Activated CD8-positive, alpha-beta memory T cell treated with anti-CD3 and anti-CD28 coated beads, Interleukin-2, amount 50 U/mL, for 4 hours (primary cell): ENCODE measurements at places on chromosomes 6 and 20.
A peak's percentile ranks its signal among the peaks of the same experiment; 100 is the strongest.

GRCh38 chr20:46376196-46376785 is 30.1 kb downstream of the ELMO2 start:
- DNase-seq = no peak

GRCh38 chr6:6434723-6435122 is 114.3 kb upstream of the F13A1 start:
- no peak for DNase-seq

DNA sequence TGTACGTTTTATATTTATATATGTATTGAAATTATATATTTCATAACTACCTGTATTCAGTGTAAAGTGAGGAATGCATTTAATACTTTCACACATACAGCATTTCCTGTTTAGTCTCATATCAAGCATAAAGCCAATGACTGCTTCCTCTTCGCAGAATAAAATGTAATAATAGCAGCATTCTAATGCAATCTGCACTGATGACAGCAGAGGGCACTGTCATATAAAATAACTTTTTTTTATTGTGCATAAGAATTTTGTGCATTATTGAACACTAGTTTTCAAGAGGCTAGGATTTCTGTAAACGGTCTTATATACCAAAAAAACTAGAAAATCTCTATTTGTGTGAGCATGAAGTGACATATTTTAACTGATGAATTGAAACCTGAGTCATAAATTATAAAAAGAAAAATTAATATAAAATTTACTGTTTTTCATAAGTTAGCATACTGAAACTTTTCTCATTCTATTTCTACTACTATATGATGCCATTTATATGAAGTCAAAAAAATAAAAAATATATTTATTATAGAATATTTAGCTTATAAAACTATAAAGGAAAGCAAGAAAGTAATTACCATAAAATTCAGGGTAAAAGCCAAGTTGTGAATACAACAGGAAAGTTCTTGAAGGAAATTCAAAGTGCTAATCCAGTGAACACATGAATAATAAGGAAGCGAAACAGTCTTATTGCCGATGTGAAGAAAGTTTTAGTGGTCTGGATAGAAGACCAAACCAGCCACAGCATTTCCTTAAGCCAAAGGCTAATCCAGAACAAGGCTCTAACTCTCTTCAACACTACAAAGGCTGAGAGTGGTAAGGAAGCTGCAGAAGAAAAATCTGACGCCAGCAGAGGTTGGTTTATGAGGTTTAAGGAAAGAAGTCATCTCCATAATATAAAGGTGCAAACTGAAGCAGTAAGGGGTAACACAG is 36.3 kb downstream of the RNF146 start:
- DNase-seq = peak; percentile 38

GRCh38 chr6:158142789-158143188 is 25.3 kb downstream of the SERAC1 start:
- DNase-seq = no peak

GRCh38 chr6:111610548-111611172 is 5.0 kb upstream of the TRAF3IP2 start:
- DNase-seq = no peak

GRCh38 chr6:159978291-159979135 is 9.6 kb downstream of the IGF2R start:
- peak; percentile 37 for DNase-seq

DNA sequence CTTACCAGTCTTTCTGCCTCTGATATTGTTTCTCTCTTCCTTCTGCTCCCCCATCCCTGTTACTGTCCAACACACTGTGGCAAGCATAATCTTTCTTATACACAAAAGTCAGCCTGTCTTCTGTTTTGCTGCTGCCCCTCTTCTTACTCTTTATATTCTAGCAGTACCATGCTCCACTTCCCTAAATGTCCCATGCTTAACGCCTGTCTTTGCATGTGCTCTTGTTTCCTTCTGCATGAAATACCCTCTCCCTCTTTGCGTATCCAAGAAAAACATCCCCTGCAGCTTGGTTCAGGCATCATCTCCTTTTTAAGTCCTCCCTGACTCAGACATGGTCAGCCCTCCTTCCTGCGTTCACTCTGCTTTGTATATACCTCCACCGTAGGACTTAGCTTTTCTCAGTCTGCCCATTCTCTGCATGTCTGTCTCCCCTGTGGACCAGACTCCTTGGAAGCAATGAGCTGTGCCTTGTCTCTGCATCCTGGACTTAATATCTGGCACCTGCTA is 103.9 kb downstream of the CTNNBL1 start:
- no peak for DNase-seq

GRCh38 chr6:72783666-72784065 is 161.8 kb downstream of the KCNQ5 start:
- DNase-seq = no peak

DNA sequence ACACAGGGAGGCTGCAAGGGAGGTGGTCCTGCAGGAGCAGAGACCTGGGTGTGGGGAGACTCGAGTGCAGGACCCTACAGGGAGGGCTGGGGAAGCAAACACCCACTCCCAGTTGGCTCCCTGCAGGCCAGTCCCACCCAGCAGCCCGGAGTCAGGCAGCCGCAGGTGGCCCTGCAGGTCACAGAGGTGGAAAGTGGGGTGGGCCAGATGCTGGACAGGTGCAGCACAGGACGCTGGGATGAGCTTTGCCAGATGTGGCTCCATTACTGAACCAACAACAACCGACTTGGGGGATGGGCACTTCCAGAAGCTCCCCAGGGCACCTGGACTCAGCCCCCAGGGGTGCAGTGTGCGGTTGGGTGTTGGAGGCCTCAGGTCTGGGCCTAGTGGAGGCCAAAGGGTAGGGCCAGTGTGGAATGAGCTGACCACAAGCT is 26.6 kb upstream of the MYT1 start:
- peak; percentile 6 for DNase-seq

DNA sequence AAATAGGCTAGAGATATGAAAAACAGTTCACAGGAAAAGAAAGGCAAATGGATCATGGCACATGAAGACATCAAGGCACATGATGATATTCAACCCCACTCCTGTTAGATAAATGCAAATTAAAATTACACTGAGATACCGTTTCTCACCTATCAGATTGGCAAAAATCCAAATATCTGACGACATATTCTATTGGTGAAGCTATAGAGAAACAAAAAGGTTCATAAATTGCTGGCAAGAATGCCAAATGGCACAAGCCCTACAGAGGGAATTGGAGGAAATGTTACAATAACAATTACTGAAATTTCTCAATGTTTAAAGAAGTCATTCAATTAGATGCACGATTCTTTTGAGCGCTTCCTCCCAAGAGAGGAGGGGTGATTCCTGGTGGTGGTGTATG is 45.3 kb upstream of the DSN1 start:
- DNase-seq = no peak

- DNase-seq = no peak
Measured at GRCh38 chr6:37742401-37742760, 44.7 kb upstream of the MDGA1 start.

DNA sequence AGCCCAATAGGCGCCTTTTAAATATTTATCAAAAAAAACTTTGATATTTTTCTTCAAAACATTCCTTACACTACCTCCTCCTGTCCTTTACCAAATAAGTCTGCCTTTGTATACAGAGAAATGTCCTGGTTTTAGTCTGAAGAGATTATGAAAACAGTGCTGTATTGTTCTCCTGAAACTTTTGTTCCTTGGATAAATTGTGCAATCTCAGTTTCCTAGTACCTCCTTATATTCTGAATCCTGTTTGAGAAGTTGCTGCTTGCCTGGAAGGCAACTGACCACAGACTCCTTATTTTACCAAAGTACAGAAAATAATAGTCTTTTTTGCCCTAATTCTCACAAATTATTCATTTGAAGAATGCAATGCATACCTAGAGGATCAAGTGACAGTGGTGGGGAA is 349.5 kb downstream of the EPHA7 start:
- DNase-seq = no peak

DNA sequence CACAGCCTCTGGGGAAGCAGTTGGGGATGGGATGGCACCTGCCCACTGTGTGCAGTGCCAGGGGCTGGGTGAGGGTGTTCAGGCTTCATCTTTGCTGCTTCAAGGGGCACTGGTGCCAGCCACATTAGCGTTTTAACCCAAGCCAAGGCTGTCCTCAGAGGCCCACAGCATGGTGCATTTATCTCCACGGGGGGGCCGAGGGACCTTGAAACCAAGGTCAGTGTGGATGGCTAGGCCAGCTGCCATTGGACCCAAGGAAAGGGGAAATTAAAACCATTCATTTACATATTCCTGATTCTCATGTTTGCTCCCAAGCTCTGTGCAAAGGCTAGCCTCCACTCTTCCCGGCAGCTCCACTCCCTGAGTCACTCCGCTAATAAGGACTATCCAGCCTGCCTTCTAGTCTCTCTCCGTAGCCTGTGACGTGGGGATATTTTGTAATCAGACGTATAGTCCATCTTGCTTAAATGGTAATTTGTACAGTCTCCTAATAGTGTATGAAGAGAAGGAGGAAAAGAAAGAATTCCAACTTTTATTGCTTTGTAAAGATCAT is 197.1 kb downstream of the CDH4 start:
- DNase-seq = no peak

DNA sequence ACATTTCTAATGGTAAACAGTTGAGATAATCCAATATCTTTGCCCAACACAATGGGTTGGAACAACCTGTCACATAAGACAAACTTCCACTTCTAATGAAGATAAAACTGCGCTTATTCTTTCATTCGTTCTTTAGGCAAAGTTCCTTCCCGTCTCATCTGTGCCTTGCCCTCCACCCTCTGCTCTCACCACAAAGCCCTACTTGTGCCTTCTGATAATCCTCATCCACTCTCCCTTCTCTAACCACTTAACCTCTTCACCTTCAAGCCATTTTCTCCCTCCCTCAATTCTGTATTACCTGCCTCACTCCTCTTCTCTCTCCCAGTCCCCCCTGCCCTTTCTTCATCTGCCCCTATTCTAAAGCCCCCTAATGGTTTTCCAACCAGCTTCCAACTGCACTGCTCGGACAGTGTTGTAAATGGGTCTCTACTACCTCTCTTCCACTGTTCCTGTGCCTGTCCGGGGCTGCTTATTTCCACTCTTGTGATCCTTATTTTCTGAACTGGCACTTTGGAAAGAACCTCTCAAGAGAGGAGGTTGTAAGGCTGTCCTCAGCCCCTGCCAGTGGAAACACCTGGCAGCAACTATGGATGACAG is 62.9 kb upstream of the MYB start:
- no peak for DNase-seq

DNA sequence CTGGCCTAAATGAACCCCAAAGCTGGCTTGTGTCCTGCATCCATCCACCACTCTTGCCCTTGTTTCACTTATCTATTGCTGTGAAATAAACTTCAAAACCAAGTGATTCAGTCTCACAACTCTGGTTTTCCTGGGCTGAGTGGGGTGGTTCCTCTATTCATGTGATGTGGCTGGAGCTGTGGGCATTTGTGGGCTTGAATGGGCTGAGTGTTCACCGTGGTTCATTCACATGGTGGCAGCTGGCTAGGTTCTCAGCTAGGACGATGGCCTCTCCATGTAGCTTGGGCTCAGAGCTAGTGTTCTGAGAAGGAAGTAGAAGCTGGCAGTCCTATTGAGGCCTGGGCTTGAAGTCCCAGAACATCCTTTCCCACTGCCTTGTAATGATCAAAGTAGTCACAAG is 30.4 kb downstream of the FKBP1A start:
- no peak for DNase-seq

GRCh38 chr6:137871831-137872454 is 4.9 kb downstream of the TNFAIP3 start:
- no peak for DNase-seq

- DNase-seq = no peak
Measured at GRCh38 chr6:149717255-149717587, 680 bp downstream of the LATS1 start.

- DNase-seq = peak; percentile 63
Measured at GRCh38 chr6:154156135-154156896, 117.3 kb downstream of the OPRM1 start.

DNA sequence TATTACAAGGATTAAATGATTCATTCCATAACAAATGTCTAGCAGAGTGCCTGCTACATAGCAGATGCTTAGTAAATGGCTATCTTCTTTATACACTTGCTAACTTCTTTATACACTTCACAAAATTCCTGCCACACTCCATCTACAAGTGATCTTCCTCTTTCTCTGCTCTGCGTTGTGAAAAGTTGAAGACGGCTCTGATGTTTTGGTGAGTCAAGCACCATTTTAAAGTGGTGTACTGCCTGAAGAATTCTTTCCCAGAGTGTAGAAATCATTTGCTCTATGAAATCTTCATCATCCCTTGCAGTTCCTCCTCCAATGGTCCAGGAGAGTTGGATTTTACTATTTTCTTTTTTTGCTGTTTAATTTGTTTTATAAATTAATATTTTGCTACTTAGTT is 74.9 kb downstream of the TNFAIP3 start:
- DNase-seq = no peak

DNA sequence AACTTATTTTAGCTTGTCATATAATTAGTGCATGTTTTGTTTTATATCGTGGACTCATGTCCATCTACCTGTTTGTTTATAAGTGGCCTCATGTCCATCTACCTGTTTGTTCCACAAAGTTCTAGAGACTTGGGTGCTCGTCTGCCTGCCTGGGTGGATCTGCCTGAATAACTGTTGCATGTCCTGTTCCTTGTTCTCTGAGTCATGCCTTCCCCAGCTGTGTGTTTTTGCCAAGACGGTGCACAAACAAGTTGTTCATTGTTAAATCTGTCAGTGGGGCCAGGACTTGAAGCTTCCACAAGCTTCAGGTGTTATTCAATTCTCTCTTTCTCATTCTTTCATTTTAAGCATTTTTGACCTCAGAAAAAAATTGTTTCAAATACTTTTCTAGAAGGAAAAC is 358.0 kb upstream of the CITED2 start:
- DNase-seq = no peak

- DNase-seq = no peak
Measured at GRCh38 chr6:63788569-63788968, 153.0 kb downstream of the PHF3 start.
